Suprapubic skin (tissue), 4 donors: ENCODE measurements at places on chromosomes 2 and 18. TPM values are rescaled to one million over a fixed set of nuclear protein-coding genes. Genes with fewer than 3 reads are reported as not detected.

- no peak for DNase-seq
Observed at GRCh38 chr18:13290856-13291271, 72.3 kb downstream of the LDLRAD4 start.

FHL2 gene
- total RNA-seq: 69.2 TPM

- DNase-seq: no peak
Observed at GRCh38 chr2:112109278-112109677, 28.9 kb upstream of the FBLN7 start.

MYO1B gene
- total RNA-seq: 28.9 TPM

DNA sequence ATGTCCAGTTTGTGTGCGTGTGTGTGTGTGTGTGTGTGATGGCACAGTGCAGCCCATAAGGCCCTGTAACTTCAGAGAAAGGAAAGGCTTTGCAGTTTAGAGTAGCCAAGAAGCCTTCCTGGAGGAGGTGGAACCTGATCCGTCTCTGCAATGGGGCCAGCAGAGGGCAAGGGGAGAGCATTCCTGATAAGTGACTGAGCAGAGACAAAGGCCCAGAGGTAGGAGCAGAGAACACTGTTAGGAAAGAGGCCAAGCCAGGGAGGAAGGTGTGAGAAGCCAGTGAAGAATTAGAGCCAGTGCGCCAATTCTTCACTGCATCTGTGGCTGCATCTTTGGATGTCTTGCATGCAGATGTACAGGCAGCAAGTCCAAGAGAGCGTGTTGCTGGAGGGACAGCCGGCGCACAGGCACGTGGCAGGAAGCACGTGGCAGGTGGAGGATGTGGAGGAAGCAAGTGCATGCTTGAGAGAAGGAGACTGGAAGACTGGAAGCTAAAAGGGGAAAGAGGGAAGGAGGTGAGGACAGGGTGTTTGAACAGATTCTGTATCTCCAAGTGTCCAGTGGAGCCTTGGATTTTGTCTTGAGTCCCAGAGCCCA is 196.3 kb downstream of the CTIF start:
- no peak for DNase-seq

DNA sequence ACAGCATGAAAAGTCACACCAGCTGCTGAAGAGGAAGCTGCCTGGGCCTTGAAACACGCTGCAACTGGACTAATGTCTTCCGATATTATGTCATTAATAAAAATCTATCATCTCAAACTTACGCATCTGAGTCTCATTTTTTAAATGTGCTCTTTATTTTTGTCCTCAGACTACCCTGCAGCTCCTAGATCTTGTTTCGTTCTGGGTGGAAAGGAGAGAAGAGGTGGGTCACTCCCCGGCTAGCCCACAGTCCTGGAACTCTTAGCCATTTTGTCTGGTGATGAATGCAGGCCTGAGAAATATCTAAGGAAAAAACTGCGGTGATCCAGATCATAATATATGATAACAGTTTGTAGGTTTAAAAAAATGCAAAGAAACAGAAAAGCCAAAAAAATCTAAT is 73.3 kb downstream of the TXNL1 start:
- no peak for DNase-seq

DNA sequence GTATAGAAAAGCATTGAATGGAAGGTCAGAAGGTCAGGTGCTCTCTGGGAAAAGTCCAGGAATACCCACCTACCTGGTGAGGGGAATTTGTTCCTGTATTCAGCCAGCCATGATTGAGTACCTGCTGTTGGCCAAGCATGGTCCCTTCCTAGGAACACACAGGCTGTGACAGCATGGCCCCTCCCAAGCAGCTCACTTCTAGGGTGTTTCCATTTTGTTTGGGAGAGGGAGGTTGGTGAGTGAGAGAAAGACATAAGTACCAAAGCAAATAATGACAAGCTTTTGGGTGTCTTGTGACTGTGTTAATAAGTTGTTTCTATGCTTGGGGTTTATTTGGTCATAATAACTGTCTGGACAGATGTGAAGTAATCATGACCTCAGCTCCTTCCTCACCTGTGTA is 46.3 kb downstream of the CABLES1 start:
- DNase-seq: no peak

DNA sequence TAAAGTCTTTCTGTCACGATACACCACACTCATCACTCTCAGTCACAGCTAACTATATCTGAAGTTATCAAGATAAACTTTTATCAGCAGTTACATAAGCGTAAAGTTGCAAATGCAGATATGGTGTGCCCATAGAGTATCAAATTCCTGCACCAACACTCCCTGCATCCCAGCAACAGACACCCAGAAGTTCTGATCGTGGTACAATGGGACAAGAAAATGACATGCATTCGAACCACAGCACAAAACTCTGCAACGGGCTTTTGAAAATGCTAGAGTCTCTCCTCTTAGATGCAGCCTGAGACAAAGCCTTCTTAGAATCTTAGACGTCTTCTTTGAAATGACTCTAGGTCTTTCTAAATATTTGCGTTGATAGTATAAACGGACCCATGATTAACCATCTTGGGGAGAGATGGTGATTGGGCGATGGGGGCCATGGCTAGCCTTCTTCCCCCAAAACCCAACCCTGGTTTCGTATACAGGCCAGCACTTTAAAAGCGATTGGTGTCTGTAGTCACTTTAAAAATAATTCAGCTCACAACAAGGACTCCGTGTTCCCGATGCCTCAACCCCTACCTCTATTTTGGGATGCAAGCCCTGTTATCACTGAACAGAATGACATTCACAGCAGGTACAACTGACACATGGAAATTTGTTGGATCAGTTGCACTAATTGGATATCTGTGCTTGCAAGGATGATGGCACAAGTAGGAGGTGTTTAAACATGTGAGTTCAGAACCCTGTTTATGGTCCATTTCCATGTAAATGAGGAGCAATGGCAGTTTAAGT is 286.6 kb downstream of the MYT1L start:
- DNase-seq: no peak

- no peak for DNase-seq
Observed at GRCh38 chr2:58875436-58875835, 634.3 kb upstream of the FANCL start.

MC5R gene
- total RNA-seq: 0.26 TPM

TXNL1 gene
- total RNA-seq: 57.8 TPM

KCNJ3 gene
- 0.26 TPM for total RNA-seq
